Activated T-cell treated with anti-CD3 and anti-CD28 coated beads for 1 hour (primary cell): ENCODE measurements at places on chromosomes 2 and 18.

DNA sequence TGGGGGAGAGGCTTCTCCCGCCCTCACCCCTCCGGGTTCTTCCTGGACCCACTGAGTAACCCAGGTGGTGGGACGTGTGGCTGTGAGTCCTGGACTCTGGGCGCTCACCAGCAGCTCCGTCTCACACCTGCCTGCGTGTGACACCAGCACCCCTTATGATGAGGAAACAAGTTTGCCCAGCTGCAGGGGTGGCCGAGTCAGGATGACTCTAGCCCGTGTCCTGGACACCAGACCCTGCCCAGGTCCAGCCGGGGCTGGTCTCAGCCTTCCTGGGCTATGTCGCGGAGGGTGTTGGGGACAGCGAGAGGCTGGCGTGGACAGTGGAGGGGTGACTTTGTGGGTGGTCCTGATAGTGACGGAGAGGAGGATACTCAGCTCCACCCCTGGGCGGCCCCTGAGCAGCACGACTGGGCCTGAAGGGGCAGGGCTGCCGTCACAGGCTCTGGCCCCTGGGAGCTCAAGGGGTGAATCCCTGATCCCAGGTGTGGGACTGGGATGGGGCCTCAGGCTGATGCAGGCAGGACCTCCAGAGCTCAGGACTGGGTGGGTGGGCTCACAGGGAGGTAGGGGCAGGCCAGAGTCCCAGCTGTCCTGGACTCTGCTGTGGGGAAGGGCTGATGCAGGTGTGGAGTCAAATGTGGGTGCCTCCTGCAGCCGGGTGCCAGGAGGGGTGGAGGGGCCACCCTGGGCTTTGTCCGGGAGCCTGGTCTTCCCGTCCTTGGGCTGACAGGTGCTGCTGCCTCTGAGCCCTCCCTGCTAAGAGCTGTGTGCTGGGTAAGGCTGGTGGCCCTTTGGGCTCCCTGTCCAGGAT lies 3.7 kb downstream of the GPR35 start:
- DNase-seq: no peak

DNA sequence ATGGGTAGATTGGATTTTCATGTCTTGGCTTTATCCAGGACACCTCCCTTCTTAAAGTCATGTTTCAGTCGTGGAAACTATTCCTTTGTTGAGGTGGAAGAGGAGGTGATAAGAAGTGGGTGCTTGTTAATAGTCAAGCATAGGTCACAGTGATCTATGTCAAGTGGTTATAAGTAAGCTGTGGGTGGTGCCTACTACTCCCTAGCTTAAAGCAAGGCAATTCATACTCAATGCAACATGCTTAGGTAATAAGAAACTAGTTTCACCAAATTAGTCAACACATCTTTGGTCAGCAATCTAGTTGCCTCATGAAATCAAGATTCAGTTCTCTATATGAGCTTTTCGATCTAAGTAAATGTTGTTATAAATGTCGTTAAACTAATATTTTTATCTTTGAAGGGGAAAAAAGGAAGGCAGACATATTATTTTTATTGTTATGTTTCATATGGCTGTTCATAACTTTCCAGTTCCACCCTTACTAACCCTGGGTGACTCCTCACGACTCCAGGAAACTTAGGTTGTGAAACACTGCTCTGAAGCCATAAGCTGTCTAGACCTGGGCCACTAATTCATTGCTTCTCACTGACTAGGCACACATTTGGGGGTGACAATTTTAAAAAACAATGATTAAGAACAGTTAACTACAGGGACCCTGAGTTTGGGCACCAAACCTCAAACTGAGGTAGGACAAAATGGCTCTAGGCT lies 5.8 kb upstream of the ABCB11 start:
- no peak for DNase-seq

DNA sequence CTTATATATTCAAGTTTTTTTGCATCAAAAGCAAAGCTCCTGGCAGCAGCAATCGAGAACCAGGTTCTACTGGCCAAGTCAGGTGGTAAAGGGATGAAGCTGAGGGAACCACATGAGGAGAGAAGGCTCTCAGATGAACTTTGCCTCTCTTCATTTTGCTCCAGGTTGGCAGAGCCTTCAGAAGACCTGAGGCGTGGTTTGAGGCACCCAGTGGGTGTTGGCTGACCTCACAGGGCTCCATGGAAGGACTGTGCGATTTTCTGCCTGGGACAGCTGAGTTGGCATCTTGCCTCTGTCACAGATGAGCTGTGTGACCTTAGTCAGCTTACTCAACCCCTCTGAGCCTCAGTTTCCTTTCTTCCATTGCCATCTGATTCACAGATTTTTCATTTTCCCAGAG lies 89.0 kb downstream of the INSIG2 start:
- DNase-seq: no peak

DNA sequence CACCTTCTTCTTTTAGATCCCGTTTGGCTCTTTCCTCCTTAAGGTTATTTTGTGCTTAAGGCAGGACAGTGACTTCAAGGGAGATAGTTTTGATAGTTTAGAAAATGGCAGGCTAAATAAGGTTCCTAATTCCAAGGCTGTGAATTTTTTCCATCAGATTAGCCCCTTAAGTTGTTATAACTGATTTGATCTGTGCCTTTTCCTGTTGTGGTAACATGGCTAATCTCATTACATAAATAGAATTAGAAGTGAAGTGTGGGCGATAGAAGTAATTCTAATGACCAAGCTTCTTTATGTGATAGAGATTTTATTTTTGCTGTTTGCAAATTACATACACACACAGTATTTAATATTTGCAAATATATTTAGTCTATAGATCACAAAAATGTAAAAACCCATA lies 102.0 kb downstream of the MYO1B start:
- no peak for DNase-seq

DNA sequence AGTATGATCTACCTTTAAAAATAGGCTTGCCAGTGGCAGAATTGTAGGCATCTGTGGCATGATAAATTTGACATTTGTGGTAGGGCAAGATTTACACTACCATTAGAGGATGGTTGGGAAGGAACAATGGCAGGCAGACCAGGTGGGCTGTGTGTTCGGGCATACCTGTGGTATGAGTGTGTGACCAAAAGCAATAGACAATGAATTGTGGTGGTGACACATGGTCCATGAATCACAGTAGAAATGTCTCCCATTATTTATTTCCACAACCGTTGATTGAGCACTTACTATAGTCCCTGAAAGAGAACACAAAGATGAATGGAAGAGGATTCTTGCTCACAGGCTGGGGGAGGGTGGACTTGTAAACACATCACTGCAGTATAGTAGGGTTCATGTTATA lies 29.9 kb upstream of the RUFY4 start:
- DNase-seq: no peak

GRCh38 chr2:47072018-47072691 lies 83.0 kb downstream of the STPG4 start:
- DNase-seq: no peak

- DNase-seq: no peak
These were observed 1.7 kb upstream of the CATIP start for GRCh38 chr2:218354850-218355443.

- no peak for DNase-seq
These were observed 301.6 kb upstream of the CDH20 start for GRCh38 chr18:61031626-61032025.
